ENCODE measurements at places on chromosomes 12 and 14.

DNA sequence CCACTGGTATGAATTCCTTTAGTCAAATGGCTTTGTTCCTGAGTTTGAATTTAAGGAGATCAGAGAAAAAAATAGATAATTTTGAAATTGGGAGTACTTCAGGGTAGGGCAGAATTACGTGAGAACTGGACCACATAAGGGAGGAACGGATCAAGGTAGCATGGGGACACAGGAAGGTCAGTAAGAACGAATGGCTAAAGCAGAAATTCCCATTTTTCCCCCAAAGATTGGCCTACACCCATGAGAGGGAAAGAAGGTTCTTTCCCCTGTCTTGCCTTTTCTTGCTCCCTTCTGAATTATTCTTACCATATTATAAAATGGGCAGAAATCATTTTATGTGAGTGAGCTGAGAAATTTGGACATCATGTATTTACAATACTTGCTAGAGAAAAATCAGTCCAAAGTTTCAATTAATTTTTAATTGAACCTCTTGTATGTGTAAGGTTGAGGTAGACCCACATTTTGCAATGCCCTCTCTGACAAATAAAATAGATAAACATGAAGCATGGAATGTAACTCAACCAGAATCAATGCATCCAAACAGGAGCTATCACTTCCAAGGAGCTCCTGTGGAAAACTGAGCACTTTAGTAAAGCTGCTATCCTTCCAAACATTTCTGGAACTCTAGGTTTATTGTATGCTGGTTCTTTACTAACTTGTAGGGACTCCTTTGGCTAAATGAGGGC, 93.8 kb downstream of the KIF21A start:
- DNase-seq = no peak

GRCh38 chr14:70898111-70898745, 9.0 kb upstream of the PCNX1 start:
- DNase-seq = no peak

DNA sequence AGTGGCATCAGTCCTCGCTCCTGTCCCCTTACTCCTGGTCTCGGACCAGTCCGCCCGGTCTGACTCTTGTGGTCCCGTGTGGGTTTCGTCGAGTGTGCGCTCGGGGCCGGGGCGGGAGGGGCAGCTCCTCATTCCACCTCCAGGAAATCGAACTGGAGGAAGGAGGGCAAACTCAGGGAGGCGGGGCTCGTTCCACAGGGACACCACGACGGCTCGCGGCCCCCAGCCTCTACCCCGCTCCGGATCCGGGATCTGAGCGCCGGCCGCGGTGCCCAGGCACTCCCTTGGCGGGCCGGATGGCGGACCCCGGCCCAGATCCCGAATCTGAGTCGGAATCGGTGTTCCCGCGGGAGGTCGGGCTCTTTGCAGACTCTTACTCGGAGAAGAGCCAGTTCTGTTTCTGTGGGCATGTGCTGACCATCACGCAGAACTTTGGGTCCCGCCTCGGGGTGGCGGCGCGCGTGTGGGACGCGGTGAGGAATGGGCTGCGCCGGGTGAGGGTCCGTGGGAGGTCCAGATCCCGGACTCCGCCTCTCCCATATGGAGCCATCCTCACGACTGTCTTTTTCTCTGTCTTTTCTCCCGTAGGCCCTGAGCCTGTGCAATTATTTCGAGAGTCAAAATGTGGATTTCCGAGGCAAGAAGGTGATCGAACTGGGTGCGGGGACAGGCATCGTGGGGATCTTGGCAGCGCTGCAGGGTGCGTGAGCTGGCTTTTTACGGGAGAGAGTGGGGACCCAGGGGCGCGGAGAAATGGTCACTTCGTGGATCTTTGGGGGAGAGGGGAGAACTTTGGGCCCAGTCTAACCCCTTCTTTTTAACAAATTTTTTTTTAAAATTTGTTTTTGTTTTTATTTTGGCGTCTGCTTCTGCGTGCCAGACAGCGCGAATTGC, at the start of gene EEF1AKMT3:
EEF1AKMT3 (plus strand) TSS at position 186 of the 894 bp plus-strand sequence; CDS start at position 297, 111 bp downstream.
- DNase-seq = no peak

DNA sequence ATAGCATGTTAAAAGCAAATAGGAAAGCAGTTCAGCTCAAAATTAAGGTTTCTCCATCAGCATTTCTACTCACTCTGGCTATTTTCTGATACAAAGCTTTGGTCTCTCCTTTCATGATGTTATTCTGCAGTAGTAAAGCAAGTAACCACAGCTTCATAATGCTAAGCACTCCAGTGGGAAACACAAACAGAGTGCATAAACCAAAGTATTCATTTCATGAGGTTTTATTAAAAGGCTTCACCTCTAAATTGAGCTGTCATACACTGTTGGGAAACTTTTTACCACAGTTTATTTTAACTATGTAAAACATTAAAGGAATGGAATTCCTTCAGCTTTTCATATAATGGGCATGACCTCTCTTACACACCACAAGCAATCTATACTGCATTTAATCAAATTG, 157.9 kb upstream of the LMO3 start:
- DNase-seq = no peak

GRCh38 chr12:131090274-131091210, 136.8 kb downstream of the ADGRD1 start:
- peak; percentile 20 for DNase-seq

DNA sequence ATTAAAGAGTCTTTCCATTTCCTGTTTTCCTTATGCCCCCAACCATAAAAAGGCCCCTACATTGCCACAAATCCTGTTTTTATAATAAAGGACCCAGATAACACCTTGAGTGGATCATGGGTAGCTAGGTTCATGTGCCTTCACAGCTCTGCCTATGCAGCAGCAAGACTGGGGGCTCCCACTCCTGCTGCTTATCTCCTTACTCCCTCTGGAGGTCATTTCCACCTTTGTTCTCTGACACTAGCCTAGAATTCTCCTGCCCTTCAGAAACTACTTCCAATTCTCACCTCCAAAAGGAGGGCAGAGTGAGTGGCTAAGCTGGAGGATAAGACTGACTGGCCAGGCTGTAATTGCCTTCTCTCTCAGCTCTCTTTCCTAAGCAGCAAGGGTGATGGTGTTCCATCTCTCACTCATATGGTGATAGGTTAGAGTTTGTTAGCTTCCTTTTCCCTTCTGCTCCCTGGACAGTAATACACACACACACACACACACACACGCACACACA, 20.0 kb upstream of the STAC3 start:
- DNase-seq = peak; percentile 58

DNA sequence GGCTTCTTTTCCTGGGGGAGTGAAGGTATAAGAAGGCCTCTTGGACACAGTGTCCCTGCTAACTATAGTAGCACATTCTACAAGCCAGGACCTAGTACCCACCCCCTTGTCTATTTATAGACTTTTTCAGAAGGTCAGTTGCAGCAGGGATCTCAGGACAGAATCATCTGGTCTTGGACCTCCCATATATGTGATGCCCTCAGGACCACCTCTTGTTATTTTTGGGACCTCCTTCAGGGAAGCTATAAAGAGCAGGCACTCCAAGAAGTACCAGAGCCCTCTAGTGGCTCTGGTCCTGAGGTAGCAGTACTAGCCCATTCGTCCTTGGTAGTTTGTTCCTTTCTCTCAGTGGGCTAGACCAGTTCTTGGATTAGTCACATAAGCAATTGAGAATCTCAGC, 4.3 kb downstream of the COQ10A start:
- DNase-seq = no peak

DNA sequence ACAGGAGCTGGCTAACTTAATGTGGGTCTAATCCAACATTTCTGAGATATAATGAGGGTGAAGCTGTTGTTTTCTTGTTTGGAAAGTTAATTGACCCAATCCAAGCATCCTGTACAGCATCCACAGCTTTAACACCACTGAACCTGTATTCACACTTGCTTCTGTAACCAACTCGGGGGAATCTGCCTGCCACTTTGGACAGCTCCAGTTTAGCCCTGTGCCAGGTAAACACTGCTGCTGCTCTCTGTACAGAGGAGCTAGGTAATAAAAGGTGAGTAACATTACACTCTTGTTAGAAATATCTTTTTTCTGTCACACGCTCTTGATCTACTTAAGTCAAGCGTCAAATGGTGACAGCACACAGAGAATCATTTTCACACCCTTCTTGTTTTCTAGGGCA, 700 bp downstream of the OR11G2 start:
- DNase-seq = no peak

DNA sequence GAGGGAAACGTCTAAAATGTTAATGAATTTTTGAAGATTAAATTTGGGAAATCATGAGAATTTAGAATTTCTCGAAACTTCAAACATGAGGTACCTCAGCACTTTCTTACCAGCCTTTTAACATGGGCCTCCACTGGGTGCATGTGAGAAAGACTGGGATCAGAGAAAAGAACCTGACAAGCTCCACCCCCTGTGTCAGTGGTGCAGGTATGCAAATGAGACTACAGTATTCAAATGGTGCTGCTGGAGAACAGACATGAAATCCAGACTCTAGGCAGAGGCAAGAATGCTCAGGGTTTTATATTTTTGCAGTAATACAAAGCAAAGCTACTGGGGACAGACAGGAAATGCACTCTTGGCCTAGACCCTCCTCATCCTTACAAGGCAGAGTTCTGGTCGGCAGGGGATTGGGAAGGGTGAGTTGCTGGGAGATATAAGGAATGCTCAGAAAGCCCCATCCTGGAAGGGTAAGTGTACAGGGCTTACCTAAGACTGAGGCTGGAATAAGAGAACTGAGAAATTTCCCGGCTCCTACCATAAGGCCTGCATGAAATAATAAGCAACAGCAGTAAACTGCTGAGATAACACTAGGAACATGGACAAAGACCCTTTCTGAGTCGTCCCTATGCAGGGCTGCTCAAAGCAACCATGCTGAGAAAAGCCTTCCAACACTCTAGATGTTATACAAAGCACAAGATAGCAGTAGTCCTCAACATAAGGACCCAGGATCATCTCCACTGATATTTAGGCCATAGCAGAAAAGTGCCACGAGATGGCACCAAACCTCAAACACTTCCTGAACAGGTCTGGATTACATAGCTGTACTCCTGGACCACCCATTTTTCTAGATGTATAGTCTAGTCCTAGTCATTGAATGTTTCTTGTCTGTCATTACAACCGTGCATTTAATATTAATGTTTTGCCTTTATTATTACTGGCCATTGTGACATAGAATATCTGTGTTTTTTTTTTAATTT, 260.8 kb downstream of the RASSF9 start:
- peak; percentile 61 for DNase-seq
